ENCODE measurements at places on chromosomes 7 and 10.

DNA sequence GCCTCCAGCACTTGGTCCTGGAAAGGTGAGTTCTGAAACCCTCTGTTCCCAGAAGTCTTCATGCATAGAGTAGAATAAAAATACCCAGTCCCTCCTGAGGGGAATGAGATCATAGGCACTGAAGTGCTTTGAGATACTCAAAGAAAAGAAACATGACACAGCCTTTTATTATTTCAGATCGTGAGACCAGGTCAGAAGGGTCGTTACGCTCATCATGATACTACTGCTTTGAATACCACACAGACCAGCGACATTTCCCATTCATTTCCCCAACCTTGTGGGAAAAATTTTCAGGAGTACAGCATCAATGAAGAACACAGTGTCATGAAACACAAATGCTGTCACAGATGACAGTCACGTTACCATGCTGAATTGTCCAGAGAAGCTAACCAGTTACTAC is 15.0 kb downstream of the CLRN3 start:
- DNase-seq = no peak

DNA sequence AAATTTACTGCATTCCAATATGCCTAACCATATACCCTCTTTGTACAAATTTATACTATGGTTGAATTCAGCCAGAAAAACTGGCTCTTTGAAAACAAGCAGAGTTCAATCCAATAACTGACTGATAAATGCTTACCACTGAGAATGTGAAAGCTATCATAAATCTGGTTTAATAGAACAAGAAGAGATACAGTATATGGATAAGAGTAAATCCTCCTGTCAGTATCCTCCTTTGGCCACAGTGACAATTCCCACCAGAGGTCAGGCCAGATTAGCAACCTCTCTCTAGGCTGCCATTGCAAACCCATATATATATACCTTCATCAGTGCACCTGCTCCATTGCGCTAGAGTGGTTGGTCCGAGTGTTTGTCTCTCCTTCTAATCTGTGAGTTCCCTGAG is 647.2 kb downstream of the GRM8 start:
- DNase-seq = no peak

- DNase-seq = no peak
Observed at GRCh38 chr7:147912291-147912690, 678.3 kb upstream of the C7orf33 start.

DNA sequence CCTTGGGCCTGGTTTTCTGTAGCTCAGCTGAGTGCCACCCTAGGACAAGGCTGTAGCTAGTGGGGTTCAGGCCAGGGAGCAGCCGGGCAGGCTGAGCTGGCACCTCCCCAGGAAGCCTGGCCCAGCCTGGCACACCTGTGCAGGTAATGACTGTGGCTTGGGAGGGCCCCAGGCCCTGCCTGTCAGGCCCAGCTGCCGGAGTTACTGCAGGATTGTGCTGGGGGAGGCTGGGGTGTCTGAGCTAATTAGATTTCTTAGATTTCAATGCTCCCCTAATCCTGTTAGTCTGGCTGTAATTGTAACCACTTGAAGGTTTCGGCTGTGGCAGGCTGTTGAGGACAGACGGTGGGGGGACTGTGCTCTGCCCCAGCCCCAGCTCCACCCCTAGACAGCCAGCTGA is 6.0 kb downstream of the ZMIZ1 start:
- no peak for DNase-seq

DNA sequence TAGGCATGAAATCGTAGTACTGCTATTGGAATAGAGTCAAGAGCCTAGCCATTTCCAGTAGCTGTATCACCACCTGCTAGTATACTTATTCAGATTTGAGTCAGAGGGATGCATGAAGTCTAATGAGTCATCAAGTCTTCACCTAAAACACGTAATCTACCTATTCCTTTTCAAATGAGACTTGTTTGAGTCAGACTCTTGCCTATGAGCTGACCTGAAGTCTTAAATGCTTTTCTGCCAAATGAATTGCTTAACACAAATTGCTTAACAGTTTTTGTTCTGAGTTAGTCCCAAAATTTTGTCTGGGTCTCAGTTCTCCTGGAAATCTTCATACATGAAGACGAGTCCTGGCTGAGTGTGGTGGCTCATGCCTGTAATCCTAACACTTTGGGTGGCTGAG is 165.2 kb downstream of the GNAT3 start:
- DNase-seq = no peak

DNA sequence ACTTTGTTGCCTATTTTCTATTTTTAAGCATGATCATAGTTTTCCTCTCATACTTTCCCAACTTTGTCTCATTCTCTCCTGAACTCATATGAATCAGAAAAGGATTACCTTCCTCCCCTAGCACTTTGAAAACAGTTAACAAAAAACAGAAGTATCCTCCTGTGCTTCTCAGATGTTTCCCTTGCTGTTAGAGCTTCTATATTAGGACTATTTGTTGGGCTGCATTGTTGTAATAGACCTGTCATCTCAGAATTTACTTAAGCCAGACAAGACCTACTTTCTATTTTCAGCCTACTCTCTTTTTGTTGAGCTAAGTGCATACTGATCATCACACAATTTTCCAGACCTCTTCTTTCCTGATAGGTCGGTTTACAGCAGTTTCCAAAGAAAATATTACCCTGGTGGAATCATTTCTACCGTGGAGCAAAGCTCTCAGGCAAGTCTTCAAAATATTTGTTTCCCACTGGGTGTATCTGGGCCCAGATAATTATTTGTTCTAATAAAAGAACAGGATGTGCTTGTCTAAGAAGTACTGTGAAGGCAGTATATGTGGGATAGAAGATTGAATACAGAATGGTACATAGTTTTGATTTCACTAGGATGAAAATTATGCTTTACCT is 411.9 kb upstream of the KLF6 start:
- no peak for DNase-seq
